ENCODE measurements at places on chromosomes 2 and 18. TPM values are rescaled to one million over a fixed set of nuclear protein-coding genes. Genes with fewer than 3 reads are reported as not detected.
A peak's percentile ranks its signal among the peaks of the same experiment; 100 is the strongest.

CCBE1 gene
- total RNA-seq = 1.2 TPM

UGT1A8 gene
- not detected for total RNA-seq

ARL4C gene
- 17.9 TPM for total RNA-seq

FOXD4L1 gene
- total RNA-seq = not detected

KLHL29 gene
- total RNA-seq = 17.5 TPM

MPP4 gene
- total RNA-seq = 0.13 TPM

- no peak for DNase-seq
Observed at GRCh38 chr18:41378598-41378997, 576.4 kb upstream of the PIK3C3 start.

DNA sequence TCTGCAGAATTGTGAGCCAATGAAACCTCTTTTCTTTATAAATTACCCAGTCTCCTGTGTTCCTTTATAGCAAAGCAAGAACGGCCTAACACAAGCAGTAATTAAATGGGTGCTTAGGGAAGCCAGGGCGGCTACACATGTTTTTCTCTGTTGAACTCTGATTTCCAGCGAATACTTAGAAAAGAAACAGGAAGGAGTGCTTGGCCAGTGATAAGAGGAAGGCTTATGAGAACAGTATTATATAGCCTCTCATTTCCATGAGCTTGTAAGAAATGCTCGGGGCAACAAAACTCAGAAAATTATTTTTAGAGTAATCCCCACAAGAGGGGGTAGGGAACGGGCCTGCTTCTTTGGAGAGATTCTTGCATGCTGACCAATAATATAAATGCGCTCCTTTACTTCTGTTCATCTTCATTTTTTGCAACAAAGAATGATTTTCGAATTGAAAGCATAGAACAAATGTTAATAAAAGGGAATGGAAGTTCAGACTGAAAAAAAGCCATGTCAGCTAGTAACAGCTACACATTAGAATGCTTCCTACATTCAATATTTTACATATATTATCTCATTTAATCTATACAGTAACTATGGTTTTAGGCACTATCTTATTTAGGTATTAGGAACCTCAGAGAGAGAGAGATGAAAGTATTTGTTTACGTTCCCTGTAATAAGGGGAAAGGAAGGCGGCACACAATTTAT, 49.7 kb upstream of the CCDC85A start:
- no peak for DNase-seq

GRCh38 chr2:7749895-7750559, 832.8 kb downstream of the RNF144A start:
- DNase-seq = no peak

DNA sequence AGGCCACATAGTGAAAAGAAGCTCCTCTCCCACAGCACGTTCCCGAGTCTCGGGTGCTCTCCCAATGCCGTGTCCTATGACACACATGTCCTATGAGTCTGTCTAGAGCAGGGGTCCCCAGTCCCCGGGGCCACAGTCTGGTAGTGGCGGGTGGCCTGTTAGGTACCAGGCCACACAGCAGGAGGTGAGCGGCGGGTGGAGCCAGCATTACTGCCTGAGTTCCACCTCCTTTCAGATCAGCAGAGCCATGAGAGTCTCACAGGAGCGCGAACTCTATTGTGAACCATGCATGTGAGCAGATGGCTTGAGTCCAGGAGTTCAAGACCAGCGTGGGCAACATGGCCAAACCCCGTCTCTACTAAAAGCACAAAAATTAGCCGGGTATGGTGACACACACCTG, 112.6 kb downstream of the ZBTB7C start:
- DNase-seq = no peak

- no peak for DNase-seq
Observed at GRCh38 chr2:62141142-62141740, 54.7 kb upstream of the B3GNT2 start.

DNA sequence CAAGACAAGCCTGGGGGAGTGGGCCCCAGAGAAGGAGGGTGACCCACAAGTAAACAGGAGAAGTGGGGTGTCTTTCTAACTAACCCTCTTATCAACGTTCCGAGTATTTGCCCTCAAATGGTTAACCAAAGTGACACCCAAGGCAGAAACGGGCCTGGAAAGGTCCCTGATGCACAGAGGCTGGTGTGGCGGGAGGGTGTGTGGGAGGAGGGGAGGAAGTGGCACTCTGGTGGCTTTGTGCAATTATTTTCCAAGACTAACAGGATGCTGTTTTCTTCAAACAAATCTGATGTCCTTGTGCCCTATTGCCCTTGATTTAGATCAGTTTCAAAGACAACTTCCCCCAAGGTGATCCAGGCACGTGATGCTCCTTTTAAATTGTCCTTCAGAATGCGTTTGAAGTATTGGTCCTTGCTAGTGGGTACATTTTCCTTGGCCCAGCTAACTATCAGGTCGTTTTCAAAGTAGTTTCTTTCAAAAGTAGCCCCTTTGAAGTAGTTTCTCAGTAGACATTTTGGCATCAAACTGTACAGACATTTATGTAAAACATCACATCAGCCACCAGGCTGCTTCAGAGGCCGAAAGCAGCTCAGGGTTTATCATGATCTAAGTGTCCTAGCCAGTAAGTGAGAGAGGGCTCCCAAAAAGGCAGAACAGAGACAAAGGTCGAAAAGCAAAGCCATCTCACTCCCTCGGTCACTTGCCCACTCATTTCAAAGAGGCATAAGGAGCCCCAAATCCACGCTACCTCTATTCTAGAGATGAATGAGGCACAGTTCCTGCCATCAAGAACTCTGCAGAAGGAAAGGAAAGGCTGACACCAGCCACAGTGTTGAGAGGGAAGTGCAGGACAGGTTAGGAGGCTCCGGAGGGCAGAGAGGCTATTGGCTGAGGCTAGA, 371.1 kb upstream of the ID2 start:
- no peak for DNase-seq

DNA sequence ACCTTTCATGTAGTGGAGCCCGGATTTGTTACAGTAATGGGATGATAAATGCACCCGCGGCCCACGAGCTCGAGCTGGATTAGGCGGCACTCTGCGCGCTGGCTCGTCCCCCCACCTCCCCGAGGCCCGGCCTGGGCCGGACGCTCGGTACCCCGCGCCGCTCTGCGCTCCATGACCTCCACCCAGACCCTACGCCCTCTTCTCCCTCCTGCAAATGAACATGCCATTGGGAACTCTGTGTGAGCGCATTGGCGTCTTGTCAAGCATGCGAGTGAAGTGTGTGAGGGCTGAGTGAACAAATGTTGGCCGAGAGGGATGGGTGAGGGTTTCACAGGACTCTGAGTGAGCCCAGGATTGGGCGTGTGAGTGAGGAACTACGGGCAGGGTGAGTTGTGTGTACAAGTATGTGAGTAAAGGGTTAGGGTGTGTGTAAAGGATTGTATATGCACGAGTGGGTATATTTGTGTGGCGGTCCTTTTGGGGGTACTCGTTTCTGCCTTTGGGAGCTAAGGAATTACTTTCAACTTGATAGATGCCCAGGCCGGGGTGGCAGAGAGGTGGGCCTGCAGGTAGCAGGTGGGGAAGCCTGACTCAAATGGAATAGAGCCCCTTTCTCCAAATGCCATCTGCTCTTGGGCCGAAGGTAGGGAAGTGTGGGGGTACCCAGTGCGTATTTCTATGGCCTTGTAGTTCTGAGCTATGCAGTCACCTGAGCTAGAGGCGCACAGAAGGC, 2.9 kb upstream of the EN1 start:
- peak; percentile 12 for DNase-seq

DNA sequence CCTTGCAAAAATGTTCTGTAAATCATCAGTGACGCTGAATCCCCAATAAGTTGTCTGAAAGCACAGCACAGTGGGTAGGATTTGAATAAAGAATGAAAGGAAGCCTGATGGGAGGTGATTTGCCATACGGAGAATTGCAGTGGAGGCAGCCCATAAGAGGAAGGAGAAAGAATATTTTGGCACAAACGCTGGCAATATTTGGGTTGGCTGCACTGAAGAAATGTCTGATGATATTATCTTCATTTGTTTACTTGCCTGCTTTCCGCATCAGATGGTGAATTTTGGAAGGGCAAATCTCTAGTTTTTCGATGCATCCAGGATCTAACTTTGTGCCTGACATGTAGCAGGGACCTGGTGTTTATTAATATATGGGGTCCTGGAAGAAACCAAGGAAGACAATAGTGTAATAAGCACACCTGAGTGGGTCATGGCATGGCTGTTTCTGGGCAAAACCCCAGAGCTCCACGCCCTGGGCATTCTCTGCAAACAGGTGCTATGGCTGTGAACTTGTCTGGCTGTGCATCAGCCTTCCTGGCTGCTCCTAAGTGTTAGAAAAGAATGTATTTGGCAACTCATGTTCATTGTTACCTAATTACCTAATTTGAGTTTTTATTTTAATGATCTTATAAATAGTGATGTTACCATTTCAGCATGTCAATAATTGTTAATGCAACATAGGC, 5.9 kb downstream of the GALR1 start:
- DNase-seq = no peak

GRCh38 chr18:34002130-34002529, 222.6 kb downstream of the NOL4 start:
- DNase-seq = no peak

DNA sequence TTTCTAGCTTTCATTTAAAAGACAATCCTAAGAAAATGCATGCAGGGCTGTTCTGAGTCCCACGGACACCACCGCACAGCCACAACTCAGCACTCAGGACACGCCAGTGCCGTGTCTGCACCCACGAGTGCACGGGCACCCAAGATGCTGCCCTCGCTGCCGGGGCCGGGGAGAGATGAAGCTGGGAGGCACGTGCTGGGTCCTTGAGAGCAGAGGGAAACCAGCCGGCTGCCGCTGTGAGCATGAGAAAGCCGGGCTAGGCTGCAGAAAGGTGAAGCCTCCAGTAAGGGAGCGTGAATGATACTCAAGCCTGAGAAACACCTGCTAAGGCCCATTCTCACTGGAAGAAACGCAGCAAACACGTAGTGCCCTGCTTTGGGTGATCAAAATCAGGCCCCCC, 4.8 kb downstream of the COPS9 start:
- no peak for DNase-seq

DNA sequence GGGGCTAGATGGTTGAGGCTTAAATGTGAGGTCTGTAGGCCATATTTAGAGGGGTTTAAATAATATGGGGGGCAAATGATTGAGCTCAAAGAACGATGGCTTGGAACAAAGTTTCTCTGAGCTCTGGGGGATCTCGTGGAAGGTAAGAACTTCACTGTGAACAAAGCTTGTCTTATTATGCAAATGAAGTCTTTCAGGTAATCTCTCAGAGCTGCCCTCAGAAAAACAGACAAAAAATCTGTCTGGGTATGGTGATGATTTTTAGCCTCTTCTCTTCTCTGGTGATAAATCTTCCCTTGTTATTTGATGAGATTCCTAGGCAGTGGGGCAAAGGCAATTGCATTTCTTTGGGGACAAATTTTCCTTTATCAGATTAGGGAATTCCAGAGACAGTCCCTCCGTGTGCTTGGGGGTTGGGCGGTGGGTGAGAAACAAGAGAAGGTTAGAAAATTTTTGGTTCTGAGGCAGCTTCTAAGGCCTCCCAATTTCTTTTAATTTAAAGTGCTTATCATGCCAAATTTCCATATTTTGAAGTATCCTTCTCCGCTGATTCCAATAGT, 760.4 kb downstream of the TSN start:
- no peak for DNase-seq

GRCh38 chr2:219079417-219079816, 18.7 kb upstream of the IHH start:
- DNase-seq = no peak

DNA sequence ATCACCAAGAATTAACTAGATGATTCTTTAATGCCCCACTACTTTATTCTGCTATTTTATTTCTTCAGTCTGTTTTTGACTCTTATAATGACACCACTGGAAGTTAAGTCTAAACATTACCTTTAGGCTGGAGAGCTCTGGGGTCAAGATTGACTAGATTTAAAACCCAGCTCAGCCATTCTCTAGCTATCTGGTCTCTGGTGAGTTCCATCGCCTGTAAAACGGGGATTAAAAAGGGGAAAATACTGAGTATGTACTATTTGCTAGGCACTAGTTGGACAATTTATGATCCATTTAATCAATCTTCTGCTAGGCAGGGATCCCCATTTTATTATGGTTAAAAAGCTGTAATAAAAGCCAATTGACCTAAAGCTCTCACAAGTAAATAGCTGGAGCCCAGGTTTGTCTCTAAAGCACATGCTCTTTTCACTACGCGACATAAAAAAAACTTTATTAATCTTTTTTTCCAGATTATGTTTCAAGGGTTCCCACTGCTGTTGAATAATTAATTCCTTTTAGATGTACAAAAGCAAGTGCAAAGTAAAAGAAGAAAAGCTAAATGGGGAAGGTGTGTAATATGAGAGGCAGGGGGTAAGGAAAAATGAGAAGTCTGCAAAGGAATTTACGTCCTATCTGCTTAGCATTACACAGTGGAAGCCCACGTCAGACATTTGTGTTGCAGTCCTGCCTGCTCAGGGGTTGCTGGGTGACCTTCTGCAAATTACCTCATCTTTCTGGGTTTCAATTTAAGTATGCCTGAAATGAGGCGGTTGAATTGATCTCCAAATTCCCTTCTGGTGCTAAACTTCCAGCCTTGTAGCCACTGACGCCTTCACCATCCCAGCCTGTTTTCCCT, 918 bp upstream of the NABP1 start:
- DNase-seq = no peak

- no peak for DNase-seq
Observed at GRCh38 chr2:205858881-205859441, 176.7 kb downstream of the NRP2 start.

DNA sequence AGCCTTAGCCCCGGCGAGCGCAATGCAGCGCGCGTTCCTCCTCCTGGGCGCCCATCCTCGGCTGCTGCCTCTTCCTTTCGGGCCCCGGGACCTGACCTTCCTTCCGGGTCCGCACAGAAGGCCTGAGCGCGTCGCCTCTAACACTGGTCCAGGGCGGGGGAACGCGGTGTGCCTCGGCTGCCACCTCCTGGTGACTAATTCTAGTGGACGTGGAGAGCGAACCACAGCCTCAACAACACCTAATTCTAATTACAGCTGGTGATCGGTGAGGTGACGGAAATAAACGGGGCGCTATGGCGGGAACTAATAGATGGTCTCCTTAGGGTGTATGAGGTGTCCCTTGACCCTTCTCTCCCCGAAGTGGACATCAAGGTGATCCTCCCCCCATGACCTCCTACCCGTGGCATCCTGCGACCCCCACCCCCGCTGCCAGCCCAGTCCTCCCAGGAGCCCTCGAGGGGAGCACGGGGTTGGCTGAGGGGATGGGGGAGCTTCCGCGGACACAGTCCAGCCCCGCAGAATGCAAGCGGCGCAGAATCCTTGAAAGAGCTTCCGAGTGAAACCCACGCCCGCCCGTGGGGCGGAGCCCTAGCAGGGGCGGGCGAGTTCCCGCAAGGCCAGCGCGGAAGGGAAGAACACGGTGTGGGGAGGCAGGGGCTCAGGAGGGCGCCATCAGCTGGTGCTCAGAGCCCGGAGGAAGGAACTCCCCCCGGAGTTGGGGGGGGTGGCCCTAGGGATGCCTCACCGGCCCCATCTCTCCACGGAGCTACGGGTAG, 12.8 kb upstream of the HMSD start:
- DNase-seq = peak; percentile 82

Data from endothelial cell (in vitro differentiated cells).